GM23248 (cell line): ENCODE measurements at places on chromosomes 16 and 17. TPM values are rescaled to one million over a fixed set of nuclear protein-coding genes. Genes with fewer than 3 reads are reported as not detected.

Gene COG4
- 66.4 and 83.2 TPM in 2 replicates for total RNA-seq

Gene CCDC78
- total RNA-seq, result 1.0 and 9.5 TPM in 2 replicates

Gene FNDC8
- not detected in 2 replicates for total RNA-seq

GRCh38 chr16:19748389-19749168 lies 30.5 kb downstream of the IQCK start:
- no peak overlapping the region for H3K27ac ChIP-seq
- DNase-seq, result peak; percentile 7
- H3K4me1 ChIP-seq, result peaks cover 5% of the 10 kb centered on the region
- no peak overlapping the region for H3K4me3 ChIP-seq
- no peaks in the 10 kb centered on the region for H3K27me3 ChIP-seq
- no peaks in the 10 kb centered on the region for H3K36me3 ChIP-seq

- DNase-seq, result peak; percentile 69
- 0 out of 2 replicates have a peak, but pooled peaks cover 3% of the 10 kb centered on the region for H3K4me1 ChIP-seq
- H3K27ac ChIP-seq, result no peak overlapping the region
- no peak overlapping the region for H3K4me3 ChIP-seq
- H3K36me3 ChIP-seq, result peaks cover 13% of the 10 kb centered on the region; the same call in 1 of the 2 replicates
- no peaks in the 10 kb centered on the region for H3K27me3 ChIP-seq
These were observed 20.8 kb downstream of the GGA3 start for GRCh38 chr17:75240394-75241142.
